Stimulated activated CD8-positive, alpha-beta memory T cell treated with anti-CD3 and anti-CD28 coated beads, Interleukin-15, amount 100 ng/mL, for 1 hour (primary cell): ENCODE measurements at places on chromosomes 11 and 22.

DNA sequence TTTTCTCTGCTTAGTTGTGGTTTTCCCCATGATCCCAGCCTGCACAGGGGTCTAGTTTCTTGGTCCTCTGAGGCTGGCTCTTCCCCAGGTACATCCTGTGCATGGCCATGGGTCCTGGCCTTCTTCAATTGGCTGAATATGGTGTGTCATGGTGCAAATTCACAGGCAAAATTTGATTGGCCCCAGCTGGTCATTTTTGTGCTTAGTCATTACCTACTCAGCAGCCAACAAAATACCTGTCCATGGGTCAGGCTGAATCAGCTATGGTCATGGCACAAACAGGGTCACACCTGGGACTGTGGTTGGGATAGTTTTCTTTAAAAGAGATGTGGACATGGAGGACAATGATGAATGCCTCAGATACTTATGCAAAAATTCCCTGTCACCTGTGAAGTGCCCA is 85.7 kb downstream of the CSNK2A3 start:
- DNase-seq, result no peak

- no peak for DNase-seq
These were observed 41.8 kb downstream of the LIF start for GRCh38 chr22:30204742-30205111.

DNA sequence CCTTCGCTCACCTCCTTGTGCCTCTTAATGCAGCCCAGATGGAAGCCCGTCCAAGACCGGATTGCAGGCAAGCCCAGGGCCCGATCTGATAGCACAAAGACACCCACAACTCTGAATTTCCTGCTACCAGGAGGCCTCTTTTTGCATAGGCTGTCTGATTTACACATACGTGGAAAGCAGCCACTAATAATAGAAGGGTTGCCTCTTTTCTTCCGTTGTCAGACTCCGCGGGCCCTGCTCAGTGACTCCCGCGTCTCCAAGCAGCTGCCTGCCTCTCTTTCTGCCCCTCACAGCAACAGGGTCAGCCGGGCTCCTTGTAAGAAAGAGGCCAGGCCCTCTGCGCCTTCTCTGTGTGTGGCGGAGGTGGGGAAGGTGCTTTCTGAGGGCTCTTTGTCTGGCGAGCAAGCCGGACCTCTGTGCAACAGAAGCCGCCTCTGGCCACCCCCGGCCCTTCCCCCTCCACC is 26.7 kb downstream of the FLI1 start:
- DNase-seq, result no peak

DNA sequence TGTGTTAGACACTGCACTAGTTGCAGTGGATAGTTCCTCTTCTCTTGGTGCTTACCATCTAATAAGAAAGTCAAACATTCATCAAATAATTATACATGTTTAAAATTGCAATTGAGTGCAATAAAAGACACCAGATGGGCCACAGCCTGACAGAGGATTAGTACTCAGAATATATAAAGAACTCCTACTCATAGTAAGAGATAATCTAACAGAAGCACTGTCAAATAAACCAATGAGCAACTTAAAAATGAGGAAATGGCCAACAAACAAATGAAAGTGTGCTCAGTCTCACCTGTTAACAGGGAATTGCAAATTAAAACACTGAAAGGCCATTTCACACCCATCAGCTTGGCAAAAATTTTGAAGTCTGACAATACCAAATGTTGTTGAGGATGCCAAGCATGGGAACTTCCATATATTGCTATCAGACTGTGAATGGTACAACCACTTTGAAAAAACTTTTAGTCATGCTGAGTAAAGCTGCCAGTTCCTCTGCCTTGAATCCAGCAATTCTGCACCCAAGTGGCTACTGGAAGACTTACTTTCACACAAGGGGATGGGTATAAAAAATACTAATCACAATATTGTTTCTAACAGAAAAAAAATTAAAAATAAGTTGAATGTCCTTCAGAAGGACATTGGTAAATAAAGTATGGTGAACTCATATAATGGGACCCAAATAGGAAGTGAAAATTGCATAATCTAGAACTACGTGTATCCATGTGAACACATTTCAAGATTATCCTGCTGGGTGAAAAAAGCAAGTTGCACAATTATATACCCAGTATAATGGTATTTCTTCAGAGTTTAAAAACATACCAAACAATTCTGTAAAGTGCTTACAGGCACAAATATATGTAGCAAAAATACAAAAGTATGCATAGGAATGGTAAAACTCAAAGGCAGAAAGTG is 41.4 kb upstream of the CREB3L1 start:
- no peak for DNase-seq

DNA sequence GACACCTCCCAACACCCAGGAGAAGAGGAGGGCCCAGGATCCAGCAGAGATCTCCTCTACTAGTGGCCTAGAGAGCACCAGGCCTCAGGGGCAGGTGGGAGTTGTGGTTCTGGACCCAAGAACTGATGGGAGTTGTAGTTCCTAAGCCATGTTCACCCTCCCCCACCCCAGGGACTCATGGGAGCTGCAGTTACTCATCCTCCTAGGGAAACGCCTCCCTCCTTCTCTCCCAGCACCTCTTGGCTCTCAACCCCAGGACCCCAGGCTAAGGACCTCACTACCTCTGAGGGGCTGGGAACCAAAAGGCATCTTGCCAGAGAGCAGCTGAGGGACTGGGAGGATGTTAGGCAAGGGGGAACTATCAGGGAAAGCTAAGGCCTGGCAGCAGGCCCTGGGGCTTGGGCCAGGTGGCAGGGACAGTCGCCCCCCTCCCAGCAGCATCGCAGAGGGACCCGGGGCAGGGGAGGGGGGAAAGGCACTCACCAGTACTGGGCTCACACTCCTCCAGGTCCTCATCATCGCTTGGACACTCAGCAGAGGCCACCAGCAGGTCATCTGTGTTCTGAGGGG is 28.9 kb downstream of the SLC22A12 start:
- no peak for DNase-seq

GRCh38 chr11:12148882-12149281 is 38.5 kb downstream of the MICAL2 start:
- DNase-seq, result no peak

DNA sequence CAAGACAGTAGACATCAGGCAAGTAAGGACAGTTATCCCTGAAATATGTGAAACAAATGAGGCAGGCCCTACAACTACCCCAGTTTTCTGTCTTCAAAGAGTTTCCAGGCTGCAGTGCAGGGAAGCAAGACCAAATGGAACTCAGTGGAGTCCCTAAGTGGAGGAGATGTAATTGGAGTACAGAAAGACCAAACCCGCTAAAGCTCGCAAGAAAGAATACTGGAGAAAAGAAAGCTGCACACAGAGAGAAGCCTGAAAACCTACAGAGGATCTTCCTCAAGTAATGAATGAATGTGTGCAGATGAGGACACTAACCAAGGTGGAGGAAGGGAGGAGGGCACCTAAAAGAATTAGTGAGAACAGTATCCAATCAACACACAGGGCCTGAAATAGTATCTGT is 1.3 kb upstream of the OR56A3 start:
- no peak for DNase-seq

- no peak for DNase-seq
These were observed 5.1 kb downstream of the MAPK8IP2 start for GRCh38 chr22:50605613-50606074.

GRCh38 chr22:17742527-17742902 is 31.8 kb downstream of the BID start:
- DNase-seq, result peak; percentile 47

GRCh38 chr11:102583141-102583873 is 41.8 kb downstream of the MMP20 start:
- DNase-seq, result no peak

- DNase-seq, result no peak
These were observed 216.5 kb upstream of the CADM1 start for GRCh38 chr11:115720602-115721245.

GRCh38 chr11:117127171-117127901 is 16.8 kb upstream of the PAFAH1B2 start:
- no peak for DNase-seq

GRCh38 chr11:36748836-36749235 is 150.8 kb upstream of the RAG2 start:
- no peak for DNase-seq

DNA sequence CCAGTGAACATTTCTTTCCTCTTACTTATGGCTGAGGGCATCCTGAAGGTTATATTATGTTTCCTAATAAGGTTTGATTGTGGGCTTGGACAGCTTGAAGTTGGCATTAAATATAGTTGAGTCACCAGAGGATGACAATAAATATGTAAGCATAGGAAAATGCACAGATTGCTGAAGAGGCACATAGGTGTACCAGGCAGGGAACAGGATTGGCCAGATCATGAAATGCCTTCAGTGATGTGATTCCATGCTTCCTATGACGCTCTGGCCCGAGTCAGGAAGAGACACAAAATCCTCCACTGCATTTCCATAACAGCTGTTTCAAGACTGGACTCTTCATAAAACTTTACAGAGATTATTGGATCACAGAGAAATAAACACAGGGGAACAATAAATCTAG is 41.4 kb upstream of the SYN3 start:
- no peak for DNase-seq

DNA sequence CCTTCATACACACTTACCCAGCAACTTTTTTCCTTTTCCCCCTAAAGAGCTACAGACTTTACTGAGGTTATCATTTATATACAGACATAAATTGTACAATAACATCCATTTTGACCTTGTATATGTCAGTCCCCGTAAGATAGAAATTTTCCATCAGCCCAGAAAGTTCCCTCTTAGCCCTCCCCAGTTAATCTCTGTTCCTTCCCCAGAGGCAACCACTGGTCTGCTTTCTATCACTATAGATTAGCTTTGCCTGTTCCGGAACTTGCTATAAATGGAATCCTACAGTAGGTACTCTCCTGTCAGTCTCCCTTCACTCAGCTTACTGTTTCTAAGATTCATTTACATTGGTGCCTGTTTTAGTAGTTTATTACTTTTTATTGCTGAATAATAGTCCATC is 54.9 kb downstream of the TSPAN18 start:
- no peak for DNase-seq

GRCh38 chr11:74702383-74703007 is 28.7 kb downstream of the CHRDL2 start:
- DNase-seq, result peak; percentile 23

DNA sequence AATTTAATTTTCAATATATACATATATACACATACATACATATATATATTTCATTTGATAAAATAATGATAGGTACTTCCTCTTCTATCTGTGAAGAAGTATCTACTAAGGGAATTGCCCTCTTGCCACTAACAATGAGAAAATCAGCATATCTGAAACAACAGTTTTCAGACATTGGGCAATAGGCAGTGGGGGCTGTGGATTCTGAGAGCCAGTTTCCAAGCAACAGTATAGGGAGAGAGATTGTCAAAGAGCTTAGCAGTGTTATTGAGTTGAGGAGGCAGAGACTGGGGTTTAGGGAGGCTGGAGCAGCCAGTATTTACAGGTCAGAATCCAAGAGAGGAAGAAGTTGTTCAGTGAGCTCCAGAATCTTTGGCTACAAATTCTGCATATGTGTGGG is 119.3 kb downstream of the ARFGAP2 start:
- no peak for DNase-seq

DNA sequence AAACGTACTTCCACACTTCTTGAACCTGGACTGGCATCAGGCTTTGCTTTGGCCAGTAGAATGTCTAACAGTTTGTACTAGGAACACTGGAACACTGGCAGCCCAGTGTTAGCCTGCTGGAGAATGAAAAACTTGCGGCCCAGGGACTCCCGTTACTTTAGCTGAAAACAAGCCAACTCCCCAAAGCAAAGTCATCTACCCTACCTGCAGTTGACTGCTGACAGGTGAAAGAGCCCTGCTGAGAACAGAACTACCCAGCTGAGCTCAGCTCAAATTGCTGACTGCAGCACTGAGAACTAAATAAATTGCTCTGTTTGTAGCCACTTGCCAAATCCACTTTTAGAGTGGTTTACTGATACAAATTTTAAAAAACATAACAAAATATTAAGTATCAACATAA is 342.5 kb downstream of the LRRC4C start:
- no peak for DNase-seq

GRCh38 chr22:30506507-30506968 is 1.0 kb upstream of the SEC14L4 start:
- DNase-seq, result no peak

GRCh38 chr11:68387840-68388239 is 72.7 kb upstream of the PPP6R3 start:
- no peak for DNase-seq

DNA sequence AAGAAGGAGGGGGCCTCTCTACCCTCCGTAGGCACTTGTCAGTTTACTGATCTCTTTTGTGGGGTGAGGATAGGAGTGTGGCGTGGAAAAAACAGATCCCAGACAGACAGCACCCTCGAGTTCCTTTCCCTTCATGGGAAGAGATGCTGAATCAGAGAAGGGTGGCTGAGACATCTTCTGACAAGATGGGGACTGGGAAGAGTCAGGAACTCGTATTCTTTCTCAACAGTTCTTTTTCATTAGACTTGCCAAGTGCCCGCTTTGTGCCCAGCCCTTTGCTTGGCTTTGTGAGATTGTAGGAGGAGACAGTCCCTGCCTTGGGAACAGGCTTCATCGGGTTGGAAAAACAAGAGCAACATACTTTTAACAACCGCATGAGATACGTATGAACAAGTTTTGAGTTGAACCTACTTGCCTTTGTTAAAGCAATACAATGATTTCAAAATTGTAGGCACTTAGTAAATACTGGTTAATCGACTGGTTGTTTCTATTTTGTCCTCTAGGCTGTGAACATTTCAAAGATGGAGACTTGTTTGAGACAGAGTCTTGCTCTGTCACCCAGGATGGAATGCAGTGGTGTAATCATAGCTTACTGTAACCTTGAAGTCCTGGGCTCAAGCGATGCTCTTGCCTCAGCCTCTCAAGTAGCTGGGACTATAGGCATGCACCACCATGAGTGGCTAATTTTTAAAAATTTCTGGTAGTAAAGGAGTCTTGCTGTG is 1.1 kb downstream of the RRM1 start:
- DNase-seq, result no peak

DNA sequence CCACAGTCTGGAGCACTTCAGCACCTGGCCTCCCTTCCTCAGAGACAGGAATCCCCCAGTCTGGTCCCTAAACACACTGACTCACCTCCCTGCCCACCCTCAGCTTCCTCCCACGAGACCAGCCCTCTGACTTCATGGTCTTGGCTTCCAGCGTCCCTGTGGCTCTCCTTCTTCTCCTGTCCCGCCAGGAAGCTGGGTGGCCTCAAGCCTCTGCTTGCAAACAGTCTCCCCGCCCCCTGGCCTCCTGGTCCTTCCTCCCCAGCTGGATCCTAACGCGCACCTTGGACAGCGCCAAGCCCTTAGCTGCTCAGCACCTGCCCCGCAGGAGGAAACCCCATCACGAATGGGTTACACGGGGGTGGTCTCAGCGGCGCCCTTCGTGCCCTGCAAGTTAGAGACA is 4.5 kb downstream of the NCF4 start:
- no peak for DNase-seq

GRCh38 chr22:21759093-21759492 is 23.5 kb upstream of the YPEL1 start:
- no peak for DNase-seq
